Frontal cortex (tissue), 4 donors: ENCODE measurements at places on chromosomes 1 and 21.
A peak's percentile ranks its signal among the peaks of the same experiment; 100 is the strongest.

GRCh38 chr1:83741770-83742169 is 257.2 kb downstream of the TTLL7 start:
- DNase-seq = no peak

DNA sequence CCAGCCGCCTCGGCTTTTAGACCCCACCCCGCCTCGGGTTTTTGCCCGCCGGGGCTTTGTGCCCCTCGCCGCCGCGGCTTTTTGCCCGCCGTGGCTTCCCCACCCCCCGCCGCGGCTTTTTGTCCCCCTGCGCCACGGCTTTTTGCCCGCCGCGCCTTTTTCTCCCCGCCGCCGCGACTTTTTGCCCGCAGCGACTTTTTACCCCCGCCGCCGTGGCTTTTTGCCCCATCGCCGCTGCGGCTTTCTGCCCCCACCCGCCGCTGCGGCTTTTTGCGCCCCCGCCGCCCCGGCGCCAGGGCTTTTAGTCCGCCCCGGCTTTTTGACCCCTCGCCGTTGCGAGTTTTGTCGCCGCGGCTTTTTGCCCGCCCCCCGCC is 474.4 kb downstream of the FAM72C start:
- DNase-seq = peak; percentile 0

- DNase-seq = no peak
These were observed 10.7 kb upstream of the GRHL3 start for GRCh38 chr1:24308365-24309015.

- DNase-seq = no peak
These were observed 62.8 kb downstream of the MAGI3 start for GRCh38 chr1:113452921-113453770.
